ENCODE measurements at places on chromosomes 11 and 22.

DNA sequence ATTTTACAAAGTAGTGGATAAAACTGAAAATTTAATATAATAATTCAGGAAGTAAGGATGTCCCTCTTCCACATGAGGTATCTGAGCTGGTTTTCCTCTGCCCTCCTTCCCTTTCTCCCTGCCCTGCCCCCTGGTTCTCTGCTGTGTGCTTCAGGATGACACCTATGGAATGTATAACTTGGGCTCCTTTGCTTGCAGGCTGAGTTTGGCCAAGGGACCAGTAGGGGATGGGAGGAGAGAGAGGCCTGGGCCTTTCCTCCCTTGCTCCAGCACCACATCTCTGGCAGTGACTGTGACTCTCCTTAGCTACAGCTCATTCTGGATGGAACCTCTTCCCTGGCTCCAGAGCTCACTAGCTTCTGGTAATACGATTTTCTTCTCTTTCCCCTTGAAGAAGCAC lies 10.1 kb downstream of the IRAG1 start:
- DNase-seq: no peak

GRCh38 chr11:76811259-76811658 lies 28.1 kb downstream of the TSKU start:
- DNase-seq: no peak

GRCh38 chr11:74417379-74417804 lies 19.2 kb upstream of the PGM2L1 start:
- no peak for DNase-seq

DNA sequence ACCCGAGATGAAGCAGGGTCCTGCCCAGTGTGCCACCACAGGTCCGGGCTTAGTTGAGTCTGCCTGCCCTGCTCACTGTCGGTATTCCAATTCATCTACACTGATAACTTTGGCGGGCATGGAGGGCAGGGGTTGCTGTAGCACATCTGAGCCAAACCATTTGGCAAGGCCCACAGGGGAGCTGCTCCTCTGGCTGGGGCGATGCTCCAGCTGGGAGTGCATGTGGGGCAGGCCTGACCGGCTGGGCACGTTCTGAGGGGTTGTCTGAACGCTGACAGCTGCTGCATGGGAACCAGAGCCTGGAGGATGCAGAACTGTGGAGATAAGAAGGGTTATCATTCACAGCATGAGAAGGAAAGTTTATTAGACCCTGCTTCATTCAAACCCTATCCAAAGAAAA lies 40.4 kb downstream of the DRG1 start:
- DNase-seq: no peak

DNA sequence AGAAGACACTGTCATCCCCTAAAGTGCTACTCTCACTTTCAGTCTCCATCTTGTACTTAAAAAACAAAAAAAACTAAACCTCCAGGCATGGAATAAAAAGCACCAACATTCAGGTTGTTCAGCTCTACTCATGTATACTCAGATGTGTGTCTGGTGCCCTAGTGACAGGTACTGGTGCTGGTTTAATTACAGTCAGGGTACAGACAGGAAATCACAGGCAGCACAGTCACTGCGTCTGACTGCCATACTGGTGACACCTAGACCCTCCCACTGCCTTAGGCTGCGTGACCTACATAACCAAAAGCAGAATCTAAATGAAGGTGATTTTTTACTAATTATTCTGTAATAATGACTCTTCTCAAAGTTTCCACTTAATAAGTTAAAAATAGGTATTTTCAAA lies at the start of gene ARHGAP32:
Gene ARHGAP32, minus strand, starts transcription at position 176 of the 400 bp plus-strand sequence. Its CDS starts 127 bp downstream, at position 49.
- no peak for DNase-seq

DNA sequence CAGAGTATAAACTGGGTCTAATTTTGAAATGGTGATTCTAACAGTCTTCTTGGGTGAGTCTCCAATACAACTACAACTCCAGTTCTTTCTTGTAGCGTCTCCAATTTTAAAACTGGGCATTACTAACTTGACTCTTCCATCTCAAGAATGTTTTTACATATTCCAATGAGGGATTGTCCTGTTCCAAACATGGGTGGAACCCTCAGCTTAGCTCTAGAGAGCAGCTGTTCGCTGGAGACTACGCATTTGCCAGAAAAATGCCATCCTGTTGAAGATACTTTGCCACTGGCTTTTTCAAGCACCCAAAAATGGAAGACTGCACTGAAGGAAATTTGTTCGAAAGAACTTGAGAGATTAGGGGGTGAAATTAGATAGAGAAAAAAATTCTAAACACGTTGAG lies 870.0 kb downstream of the NTM start:
- no peak for DNase-seq

- DNase-seq: no peak
Measured at GRCh38 chr11:17601256-17601671, 54.2 kb downstream of the OTOG start.

- DNase-seq: no peak
Measured at GRCh38 chr11:62479631-62480201, 60.9 kb downstream of the SCGB1A1 start.

GRCh38 chr11:106879029-106879428 lies 139.2 kb downstream of the GUCY1A2 start:
- no peak for DNase-seq

GRCh38 chr22:43349636-43350035 lies 6.5 kb upstream of the SCUBE1 start:
- DNase-seq: no peak

- no peak for DNase-seq
Measured at GRCh38 chr11:68825571-68825970, 16.1 kb downstream of the CPT1A start.

DNA sequence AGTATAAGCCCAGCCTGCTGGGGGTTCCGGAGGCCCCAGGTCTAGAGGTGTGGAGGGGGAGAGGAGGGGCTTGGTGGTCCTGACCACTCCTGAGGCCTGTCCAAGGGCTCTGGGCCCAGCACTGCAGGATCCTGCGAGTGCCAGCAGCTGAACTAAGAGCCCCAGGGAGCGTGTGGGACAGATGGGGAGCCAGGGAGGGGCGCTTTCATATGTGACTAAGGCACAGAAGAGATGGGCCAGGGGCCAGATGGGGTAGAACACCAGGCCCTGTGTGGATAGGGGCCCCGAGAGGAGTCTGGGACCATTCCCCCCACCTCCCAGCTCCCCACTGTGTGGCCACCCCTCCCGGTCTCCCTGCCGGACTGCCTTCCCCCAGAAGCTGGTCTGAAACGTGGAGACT lies 18.4 kb downstream of the MAFF start:
- no peak for DNase-seq

DNA sequence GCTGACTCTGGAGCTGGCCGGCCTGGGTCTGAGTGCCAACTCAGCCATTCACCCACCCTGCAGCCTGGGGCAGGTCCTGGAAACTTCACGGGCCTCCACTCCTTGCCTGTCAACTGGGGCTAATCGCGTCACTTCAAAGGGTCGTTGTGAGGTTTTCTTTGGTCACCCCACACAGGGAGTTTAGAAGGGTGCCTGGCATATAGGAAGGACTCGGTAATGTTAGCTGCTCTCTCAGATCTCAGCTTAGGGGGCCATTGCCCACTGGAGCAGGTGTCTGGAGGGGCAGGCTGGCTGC lies 7.3 kb downstream of the INCENP start:
- no peak for DNase-seq

DNA sequence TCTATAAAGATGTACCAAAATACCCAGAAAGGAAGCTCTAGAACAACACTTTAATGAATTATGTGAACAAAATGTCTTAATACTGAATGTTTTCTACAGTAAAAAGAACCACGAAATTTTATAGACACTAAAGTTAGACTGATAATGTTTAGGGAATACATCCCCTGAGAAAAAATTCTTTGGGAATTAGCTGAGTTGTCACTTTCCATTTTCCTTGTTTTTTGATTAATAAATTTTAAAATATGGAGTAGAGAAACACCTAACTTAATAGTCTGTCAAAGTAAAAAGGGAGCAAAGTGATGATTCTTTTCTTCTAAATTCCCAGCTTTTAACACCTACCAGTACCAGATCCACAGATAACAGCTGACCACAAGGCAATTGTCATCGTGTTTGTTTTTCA lies 23.1 kb upstream of the SCN3B start:
- no peak for DNase-seq

DNA sequence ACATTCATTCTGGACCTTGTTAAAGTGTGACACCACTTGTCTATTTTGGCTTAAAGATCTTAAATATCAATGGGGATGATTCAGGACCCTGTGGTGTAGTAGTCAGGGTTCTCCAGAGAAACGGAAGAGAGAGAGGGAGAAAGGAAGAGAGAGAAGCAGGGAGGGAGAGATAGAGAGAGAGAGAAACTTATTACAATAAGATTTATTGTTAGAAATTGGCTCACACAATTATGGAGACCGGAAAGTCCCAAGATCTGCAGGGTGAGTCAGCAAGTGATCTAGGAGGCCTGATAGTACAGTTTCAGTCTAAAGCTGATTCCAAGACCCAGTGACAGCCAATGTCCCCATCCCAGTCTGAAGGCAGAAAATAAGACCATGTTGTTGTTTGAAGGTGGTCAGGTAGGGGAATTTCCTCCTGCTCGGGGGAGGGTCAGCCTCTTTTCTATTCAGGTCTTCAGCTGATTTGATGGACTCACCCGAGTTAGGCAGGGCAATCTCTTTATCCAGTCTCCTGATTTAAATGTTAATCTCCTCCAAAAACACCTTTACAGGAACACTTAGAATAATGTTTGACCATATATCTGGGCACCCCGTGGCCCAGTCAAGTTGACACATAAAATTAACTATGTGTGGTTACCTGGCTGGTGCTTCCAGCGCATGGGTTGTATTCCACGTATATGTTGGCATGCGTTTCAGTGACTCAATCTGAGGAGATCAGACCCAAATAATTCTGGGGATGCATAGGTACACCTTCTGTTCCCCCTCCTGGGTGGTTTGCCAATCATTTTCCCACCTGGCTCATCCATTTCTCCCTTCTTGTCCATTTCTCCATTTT lies 1350.5 kb downstream of the TBC1D22A start:
- no peak for DNase-seq

- DNase-seq: no peak
Measured at GRCh38 chr11:128553662-128554362, 33.5 kb downstream of the ETS1 start.

- DNase-seq: no peak
Measured at GRCh38 chr11:32216749-32217148, 125.9 kb downstream of the RCN1 start.
